ENCODE measurements at places on chromosomes 1 and 21. TPM values are rescaled to one million over a fixed set of nuclear protein-coding genes. Genes with fewer than 3 reads are reported as not detected.

Gene SLC22A15
- total RNA-seq, result 7.6 TPM

Gene DIO1
- total RNA-seq, result under 0.01 TPM

Gene MIXL1
- not detected for total RNA-seq

Gene XCL2
- not detected for total RNA-seq

Gene LCE2A
- not detected for total RNA-seq

Gene CHRNB2
- total RNA-seq, result under 0.01 TPM

Gene APCS
- total RNA-seq, result not detected

Gene SUSD4
- not detected for total RNA-seq

Gene ISG15
- total RNA-seq, result 78.4 TPM

Gene BECN2
- total RNA-seq, result not detected

Gene TMEM54
- total RNA-seq, result 36.7 TPM

Gene GBP6
- total RNA-seq, result 0.15 TPM

Gene LORICRIN
- total RNA-seq, result not detected

Gene ATP1A4
- total RNA-seq, result not detected

Gene TRIM46
- total RNA-seq, result 6.0 TPM

Gene UCK2
- total RNA-seq, result 85.3 TPM

Gene PDPN
- 4.5 TPM for total RNA-seq

Gene ILDR2
- under 0.01 TPM for total RNA-seq

Gene LCE1A
- not detected for total RNA-seq

Gene PMF1
- total RNA-seq, result 23.8 TPM

Gene RORC
- 0.15 TPM for total RNA-seq

Gene VASH2
- 0.99 TPM for total RNA-seq

Gene NBPF19
- total RNA-seq, result 10.9 TPM

Gene FAM167B
- total RNA-seq, result 0.66 TPM

Gene C1orf226
- 0.17 TPM for total RNA-seq

Gene PIK3R3
- 6.3 TPM for total RNA-seq

Gene CLDN17
- total RNA-seq, result not detected

Gene OR2T11
- not detected for total RNA-seq

Gene PM20D1
- total RNA-seq, result under 0.01 TPM

Gene PSMD4
- 248 TPM for total RNA-seq

Gene MLLT11
- 3.1 TPM for total RNA-seq

Gene TINAGL1
- total RNA-seq, result 0.99 TPM

Gene F5
- total RNA-seq, result not detected

Gene NR5A2
- total RNA-seq, result not detected

Gene LCK
- not detected for total RNA-seq

Gene KCNK2
- 5.2 TPM for total RNA-seq

Gene MX2
- total RNA-seq, result 1.8 TPM

Gene TCP10L
- total RNA-seq, result 0.17 TPM

Gene RGS13
- not detected for total RNA-seq
